ENCODE measurements at places on chromosomes 1 and 21.

GRCh38 chr1:93692026-93692425 lies 10.4 kb upstream of the BCAR3 start:
- DNase-seq: no peak

DNA sequence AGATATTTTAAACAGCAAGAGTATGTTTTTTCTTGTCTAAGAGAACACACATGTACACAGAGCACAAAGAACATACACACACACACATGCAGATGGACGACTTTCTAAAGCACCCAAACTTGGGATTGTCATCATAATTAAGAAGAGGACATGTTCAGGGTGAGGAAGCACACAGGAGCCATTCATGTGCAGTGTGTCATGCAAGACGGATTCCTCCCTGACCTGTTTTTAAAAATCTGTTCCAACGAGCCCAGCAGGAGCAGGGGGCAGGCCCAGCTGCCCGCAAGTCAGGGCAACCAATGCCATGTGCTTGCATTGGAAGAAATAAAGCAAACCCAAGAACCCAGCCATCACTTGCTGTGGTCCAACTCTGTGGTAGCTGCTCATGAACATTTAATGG lies 167.3 kb upstream of the ZNF644 start:
- DNase-seq: no peak

GRCh38 chr1:203126866-203127665 lies 460 bp upstream of the ADORA1 start:
- DNase-seq: no peak

- DNase-seq: no peak
These were observed 6.8 kb downstream of the GPR137B start for GRCh38 chr1:236149003-236149595.

- no peak for DNase-seq
These were observed 92.6 kb upstream of the BEND5 start for GRCh38 chr1:48869116-48869893.

- DNase-seq: no peak
These were observed 739 bp upstream of the IFI6 start for GRCh38 chr1:27672750-27673112.

DNA sequence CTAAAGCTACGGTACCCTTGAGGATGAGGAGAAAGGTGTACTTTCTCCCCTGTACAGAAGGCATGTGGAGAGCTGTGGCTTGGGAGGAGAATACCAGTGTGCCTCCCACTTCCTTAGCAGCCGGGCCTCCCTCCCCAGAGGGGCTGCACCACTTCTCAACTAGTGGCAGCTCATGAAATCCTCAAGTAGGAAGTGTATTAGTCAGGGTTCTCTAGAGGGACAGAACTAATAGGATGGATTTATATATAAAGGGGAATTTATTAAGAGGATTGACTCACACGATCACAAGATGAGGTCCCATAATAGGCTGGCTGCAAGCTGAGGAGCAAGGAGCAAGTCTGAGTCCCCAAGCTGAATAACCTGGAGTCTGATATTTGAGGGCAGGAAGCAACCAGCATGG lies 53.1 kb upstream of the PPP2R5A start:
- DNase-seq: no peak

DNA sequence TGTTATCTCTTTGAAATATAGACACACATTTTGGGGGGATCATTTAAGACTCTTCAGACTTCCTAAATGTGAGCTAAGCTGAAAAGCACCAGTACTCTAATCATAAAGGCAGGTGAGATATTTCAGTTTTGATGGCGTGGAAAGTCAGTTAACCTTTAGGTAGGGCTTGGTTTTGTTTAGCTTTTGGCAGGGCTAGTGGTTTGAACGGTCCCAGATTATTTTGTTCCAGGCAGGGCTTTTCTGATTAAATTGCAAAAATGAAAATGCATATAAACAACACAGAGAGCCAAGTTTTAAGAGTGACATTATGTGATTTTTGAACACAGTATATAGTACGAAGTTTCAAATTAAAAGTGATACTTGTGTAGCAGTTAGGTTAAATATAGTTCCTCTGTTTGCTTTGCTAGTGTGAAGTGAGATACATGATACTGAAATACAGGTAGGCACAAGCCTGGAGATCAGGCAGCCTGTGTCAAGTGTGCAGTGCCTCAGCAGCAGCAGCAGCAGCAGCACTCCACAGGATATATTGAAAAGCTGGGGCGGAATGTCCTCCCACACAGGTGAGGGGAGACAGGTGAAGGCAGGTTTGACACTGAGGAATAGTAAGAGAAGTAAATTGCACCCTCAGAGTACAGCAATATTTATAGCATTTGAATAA lies 47.4 kb downstream of the CAMTA1 start:
- DNase-seq: no peak

DNA sequence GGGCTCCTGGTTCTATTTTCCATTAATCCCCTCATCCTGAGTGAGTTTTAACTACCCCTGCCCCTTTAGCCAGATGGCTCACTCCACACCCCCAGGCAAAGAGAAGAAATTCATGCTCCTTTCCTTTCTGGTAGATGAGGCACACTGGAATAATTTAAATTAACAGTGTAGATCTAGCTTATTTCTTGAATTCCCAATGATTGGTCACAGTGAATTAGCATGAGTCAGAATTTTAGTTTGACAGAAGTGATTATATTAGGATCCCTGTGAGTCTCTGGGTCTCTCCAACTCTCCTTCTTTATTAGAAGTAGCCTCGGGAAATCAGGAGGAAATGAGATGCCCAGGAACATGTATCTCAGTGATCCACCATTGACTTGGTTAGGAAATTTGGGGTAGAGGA lies 103.1 kb upstream of the KAZN start:
- DNase-seq: no peak

DNA sequence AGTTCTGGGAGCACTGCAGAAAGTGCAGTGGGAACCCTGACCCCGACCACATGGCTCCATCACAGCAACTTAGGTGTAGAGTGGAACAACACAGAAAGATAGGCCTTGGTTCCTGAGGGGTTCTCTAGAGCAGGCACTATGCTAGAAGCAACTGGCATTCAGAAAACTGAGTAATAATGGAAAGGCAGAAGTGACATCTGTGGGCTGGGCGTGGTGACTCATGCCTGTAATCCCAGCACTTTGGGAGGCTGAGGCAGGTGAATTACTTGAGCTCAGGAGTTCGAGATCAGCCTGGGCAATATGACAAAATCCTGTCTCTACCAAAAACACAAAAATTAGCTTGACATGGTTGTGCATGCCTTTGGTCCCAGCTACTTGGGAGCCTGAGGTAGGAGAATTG lies 5.3 kb downstream of the MRPS15 start:
- no peak for DNase-seq

GRCh38 chr1:244963231-244963826 lies 99.0 kb upstream of the HNRNPU start:
- no peak for DNase-seq

- no peak for DNase-seq
These were observed 2.7 kb downstream of the ZBTB18 start for GRCh38 chr1:244053831-244054230.

- no peak for DNase-seq
These were observed 80.1 kb upstream of the CD55 start for GRCh38 chr1:207241164-207241934.

DNA sequence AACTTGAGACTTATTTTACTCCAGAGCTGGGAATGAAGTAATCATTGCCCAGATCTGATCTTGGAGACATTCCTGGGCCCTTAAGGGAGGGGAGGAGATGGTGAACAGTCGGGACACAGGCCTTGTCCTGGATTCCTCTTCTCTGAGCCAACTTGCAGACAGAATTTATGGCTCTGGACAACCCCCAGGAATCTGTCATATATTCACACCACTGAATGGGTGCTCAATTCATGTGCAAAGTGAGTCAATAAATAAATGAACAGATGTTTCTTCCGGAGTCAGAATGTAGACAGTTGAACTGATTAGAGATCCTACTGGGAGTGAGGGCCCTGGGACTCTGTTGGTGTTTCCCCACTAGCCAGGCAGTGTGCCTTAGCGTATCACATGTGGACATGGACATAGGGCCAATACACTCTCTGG lies 2.6 kb downstream of the TUFT1 start:
- DNase-seq: no peak

DNA sequence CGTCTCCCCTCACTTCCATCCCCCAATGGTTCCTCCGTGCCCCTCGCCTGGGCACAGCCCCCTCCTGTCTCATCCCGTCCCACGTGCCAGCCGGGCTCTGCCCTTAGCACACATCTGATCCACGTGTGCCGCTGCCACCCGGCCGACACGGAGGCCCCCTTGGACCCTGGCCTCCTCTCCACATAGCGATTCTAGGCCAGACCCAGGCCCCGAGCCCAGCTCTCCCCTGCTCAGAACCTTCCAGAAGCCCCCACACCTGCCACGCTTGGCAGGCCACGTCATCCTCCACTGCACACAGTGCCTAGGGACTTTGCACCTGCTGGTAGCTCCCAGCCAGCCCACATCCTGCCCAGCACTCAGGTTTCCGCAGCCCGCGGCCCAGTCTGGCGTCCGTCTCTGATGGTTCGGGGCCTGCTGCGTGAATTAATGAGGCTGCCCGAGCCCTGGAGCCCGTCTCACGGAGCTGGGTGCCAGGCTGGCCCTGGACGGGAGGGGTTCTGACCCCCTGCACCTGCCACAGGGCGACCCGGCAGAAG lies 20.1 kb downstream of the PLCH2 start:
- DNase-seq: no peak

DNA sequence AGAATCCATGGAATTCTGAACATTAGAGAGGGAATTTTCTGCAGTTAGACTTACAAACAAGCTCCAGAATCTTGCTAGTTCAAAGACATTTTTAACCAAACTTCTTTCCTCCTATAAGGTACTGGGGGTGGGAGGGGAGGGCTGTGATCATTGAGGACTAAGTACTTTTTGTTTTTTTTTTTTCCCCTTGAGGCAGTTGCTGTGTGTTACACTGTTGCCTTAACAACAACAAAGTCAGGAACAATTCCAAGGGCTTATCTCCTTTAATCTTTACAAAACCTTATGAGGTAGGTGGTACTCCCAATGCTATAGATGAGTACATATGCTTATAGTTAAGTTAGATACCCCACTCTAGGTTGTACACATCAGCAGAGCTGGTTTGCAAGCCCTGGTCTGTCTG lies 62.9 kb downstream of the PPP1R12B start:
- DNase-seq: no peak

DNA sequence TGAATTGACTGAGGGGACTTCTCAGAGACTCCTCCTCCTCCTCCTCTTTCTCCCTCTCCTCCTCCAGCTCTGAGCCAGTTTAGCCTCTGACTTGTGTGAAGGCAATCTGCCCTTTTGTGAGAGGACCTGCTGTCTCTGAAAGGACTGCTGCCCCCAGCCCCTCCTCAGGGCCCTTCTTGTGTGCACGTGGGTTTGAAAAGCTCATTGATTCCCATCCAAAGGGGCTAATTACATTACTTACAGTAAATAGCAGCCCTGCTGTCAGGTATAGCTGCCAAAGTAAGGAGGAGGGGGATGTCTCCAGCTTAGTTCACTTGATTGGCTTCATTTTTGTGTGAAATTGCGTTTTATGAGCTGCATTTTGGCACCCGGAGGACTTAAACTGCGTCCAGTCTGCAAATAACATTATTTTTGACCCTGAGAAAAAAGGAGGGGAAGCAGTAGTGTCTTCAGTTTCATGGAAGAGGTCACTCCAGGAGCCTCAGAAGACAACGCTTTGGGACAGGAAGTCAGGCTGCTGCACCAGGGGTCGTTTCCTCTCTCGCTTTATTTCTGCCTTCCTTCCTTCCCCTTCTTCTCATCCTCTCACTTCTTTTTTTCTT lies 1.8 kb upstream of the LHX9 start:
- no peak for DNase-seq

GRCh38 chr1:26833432-26834405 lies 7.2 kb downstream of the ZDHHC18 start:
- DNase-seq: no peak

DNA sequence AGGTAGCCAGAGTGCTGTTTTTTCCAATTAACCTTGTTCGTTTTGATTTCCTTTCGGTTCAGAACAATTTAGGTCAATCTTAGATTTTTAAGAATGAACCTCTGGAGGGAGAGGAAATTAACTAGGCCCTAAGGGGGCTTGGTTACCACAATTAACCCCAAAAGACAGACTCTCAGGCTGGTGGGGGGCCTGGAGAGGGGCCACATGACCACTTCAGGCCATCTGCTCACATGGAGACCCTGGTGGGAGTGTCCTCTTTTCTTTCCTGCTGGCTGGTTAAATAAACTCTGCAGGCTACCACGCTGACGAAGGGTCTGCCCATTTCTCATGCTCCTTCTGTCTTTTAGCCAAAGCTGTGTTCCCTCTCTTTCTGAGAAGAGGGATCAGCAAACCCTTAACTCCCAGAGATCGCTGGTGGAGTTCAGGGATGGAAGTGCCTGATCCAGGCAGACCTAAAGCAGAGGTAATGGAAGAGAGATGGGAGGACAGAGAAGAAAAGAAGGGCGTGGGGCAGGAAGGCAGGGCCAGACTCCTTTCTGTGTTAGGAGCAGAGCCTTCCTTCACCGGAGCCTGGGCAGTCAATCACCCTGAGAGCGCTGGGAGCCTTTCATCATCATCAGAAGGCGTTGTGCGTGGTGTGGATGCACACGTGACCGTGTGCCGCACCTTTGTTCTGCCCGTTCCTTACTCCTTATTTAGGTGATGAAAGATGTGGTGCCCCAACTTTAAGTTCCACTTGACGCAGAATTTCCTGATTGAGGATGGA lies 58.5 kb downstream of the KIF26B start:
- DNase-seq: no peak

DNA sequence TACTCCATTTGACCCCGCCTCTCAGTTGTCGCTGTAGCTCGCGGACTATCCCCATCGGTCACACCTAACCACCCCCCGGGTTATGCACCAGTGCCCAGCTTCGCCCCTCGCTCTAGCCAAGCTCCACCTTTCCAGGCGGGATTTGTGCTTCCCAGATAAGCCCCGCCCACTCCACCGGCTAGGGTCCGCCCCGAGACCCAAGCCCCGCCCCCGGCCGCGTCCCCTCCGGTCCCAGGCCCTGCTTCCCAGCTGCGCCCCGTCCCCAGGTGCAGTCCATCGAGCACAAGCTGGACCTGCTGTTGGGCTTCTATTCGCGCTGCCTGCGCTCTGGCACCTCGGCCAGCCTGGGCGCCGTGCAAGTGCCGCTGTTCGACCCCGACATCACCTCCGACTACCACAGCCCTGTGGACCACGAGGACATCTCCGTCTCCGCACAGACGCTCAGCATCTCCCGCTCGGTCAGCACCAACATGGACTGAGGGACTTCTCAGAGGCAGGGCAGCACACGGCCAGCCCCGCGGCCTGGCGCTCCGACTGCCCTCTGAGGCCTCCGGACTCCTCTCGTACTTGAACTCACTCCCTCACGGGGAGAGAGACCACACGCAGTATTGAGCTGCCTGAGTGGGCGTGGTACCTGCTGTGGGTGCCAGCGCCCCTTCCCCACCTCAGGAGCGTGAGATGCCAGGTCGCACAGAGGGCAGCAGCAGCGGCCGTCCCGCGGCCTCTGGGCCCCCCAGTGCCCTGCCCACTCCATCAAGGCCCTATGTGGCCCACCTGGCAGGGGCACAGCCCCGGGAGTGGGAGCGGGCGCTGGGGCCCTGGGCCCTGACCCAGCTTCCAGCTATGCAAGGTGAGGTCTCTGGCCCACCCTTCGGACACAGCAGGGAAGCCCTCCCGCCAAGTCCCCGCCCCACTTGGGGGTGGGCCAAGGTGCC lies 23.9 kb downstream of the CITED4 start:
- no peak for DNase-seq

- DNase-seq: no peak
These were observed 83.9 kb downstream of the SMYD2 start for GRCh38 chr1:214364786-214365295.

GRCh38 chr21:29637553-29637952 lies 302.2 kb downstream of the GRIK1 start:
- no peak for DNase-seq
